H9 (cell line): ENCODE measurements at places on chromosomes 16 and 17. TPM values are rescaled to one million over a fixed set of nuclear protein-coding genes. Genes with fewer than 3 reads are reported as not detected.

DNA sequence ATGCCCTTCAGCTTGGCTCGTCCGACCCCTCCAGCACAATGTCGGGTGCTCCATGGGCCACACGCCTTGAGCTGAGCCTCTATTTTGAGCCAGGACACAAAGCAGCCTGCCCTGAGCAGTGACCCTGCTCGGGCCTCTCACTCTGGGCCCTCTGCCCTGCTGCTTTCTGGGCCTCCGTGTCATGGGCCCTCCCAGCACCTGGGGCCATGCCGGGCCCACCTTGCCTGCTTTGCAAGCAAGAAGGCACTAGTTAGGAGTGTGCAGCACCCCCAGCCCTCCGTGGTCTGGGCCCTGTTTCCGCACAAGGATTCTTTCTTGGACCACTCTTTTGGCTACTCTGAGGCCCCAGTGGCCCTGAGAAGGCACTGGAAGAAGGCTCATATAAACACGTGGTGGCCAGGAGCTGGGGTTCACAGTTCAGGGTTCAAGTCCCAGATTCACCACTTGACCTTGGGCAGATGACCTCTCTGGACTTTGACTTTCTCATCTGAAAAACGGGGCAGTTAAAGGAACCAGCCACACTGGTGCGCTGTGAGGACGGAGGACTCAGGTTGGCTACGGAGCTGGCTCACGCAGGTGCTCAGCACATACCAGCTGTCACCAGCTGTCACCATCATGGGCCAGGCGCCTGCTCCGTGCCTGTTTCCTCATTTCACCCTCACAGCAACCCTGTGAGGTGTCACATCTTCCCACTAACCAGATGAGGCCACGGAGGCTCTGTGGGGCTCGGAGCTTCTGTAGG lies 166.0 kb upstream of the GSE1 start:
- H3K4me1 ChIP-seq, result peaks cover 1% of the 10 kb centered on the region; the same call in 1 of the 2 replicates
- H3K36me3 ChIP-seq, result no peaks in the 10 kb centered on the region; the same call in 1 of the 3 replicates
- H3K27me3 ChIP-seq, result no peaks in the 10 kb centered on the region
- no peak overlapping the region for H3K27ac ChIP-seq
- no peak for DNase-seq

CLDN7 gene
- total RNA-seq, result 174 and 177 TPM in 2 replicates

DNA sequence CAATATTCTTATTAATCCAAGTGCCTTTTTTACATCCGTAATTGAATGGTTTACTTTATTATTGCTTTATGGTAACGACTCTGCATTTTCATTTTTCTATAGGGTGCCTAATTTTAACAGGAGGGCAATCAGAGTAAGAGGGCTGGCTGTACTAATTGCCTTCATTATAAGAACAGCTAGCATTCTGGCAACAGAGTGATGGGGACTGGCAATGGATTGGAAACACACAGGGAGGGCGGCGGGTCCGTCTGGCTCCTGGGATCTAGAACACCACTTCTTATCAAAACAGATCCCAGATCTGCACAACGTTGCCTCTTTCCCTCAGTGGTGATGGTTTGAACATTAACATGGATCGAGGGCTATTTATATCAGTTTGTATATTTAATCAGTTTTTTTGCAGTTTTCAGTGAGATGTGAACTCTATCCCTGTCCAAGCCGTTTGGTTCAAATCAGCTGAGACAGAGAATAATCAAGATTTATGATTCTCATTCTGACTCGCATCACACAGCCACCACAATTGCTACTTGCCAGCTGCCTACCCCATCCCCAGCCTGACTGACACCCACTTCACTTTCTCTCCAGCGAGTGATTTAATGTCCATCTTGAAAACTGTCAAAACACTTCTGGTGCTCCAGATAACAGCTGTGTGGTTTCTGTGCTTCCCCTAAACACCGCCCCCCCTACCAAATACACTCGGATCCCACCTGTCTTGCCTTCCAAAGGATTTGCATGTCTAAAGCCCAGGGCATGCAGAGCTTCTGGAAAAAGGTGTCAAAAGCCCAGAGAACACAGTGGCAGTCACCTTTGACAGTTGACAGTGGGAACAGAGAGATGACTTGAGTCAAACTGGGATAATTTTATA lies 327.9 kb downstream of the HS3ST4 start:
- H3K27me3 ChIP-seq, result no peaks in the 10 kb centered on the region
- H3K4me3 ChIP-seq, result no peak overlapping the region
- DNase-seq, result no peak
- H3K27ac ChIP-seq, result no peak overlapping the region
- no peaks in the 10 kb centered on the region for H3K4me1 ChIP-seq

IL21R gene
- total RNA-seq, result 0.07 and 0.11 TPM in 2 replicates

HBA1 gene
- 2.0 and 7.2 TPM in 2 replicates for total RNA-seq

- peak overlapping the region; percentile 39; the same call in 1 of the 2 replicates for H3K4me3 ChIP-seq
- peaks cover 14% of the 10 kb centered on the region for H3K4me1 ChIP-seq
- peaks cover 20% of the 10 kb centered on the region for H3K36me3 ChIP-seq
- DNase-seq, result peak; percentile 93
- no peaks in the 10 kb centered on the region for H3K27me3 ChIP-seq
- H3K27ac ChIP-seq, result peak overlapping the region; percentile 86
Observed at GRCh38 chr16:15970202-15970601, 20.8 kb downstream of the ABCC1 start.

ELOB gene
- total RNA-seq, result 319 and 331 TPM in 2 replicates

ATP2C2 gene
- total RNA-seq, result 2.8 and 4.0 TPM in 2 replicates

CCDC154 gene
- 1.3 and 2.0 TPM in 2 replicates for total RNA-seq

- no peaks in the 10 kb centered on the region for H3K36me3 ChIP-seq
- no peaks in the 10 kb centered on the region for H3K4me1 ChIP-seq
- no peak overlapping the region for H3K27ac ChIP-seq
- no peak for DNase-seq
Observed at GRCh38 chr16:86773354-86773715, 195.0 kb downstream of the FOXL1 start.

DNA sequence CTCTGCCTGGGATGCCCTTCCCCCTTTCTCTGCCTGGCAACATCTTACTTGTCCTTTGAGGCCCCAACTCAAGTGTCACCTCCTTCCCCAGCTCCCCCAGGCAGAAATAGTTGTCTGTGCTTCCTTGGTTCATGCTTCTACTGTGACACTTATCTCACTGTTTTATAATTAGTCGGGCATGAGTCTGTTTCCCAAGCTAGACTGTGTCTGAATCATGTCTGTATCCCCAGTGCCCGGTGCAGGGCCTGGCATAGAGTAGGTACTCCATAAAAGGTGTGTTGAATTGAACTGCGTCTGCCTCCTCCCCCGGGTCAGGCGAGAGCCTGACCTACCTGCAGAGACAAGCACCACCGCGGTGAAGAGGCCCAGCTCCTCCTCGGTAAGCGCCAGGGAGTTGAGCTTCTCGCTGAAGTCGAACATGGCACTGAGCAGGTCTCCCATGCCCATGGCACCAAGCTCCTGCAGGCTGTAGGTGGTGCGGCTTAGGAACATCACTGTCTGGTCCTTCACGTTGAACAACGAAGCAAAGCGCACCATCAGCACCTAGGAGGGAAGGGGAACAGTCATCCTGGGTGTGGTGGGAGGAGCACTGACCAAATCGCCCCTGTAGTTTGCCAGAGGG lies 6.7 kb downstream of the NR1D1 start:
- no peak overlapping the region for H3K4me3 ChIP-seq
- no peaks in the 10 kb centered on the region for H3K27me3 ChIP-seq
- H3K36me3 ChIP-seq, result peaks cover 32% of the 10 kb centered on the region
- DNase-seq, result no peak
- no peak overlapping the region for H3K27ac ChIP-seq

DNA sequence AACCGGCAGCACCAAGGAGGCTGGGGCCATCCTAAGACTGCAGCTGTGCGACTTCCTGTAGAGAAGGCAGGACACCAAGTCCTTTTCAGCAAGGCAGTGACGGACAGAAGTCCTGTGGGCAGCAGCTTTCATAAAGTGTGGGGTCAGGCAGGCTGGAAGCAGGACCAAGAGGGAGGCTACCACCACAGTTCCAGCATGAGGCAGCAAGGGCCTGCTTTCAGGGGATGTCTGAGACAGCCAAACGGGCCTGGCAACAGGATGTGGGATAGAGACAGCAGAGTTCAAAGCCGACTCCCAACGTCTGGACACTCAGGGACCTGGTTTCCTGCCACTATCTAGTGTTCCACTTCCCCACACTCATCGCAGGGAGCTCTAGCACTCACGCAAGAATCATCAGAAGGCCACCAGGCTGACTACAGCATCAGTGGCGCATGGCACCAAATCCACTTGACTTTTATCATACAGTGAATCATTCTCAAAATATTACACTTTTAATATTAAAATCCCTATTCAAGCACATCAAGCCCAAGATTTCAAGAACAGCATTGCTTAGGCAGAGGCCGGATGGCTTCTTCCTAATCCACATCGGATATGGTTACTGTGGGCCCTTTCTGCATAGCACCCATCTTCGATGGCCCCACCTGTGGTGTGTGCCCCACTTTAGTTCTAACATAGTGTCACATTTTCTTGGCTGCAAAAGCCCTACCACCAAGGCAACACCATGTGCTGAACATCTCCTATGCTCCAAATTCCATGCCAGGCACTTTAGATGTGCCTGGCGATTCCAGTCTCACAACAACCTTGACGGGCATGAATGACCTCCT lies 5.2 kb downstream of the USP7 start:
- H3K4me3 ChIP-seq, result peak overlapping the region; percentile 43; the same call in 2 of the 3 replicates
- no peak for DNase-seq
- no peak overlapping the region for H3K27ac ChIP-seq
- peaks cover 24% of the 10 kb centered on the region; the same call in 1 of the 2 replicates for H3K4me1 ChIP-seq

- H3K4me1 ChIP-seq, result no peaks in the 10 kb centered on the region
- DNase-seq, result no peak
- H3K36me3 ChIP-seq, result no peaks in the 10 kb centered on the region
- no peaks in the 10 kb centered on the region for H3K27me3 ChIP-seq
- H3K27ac ChIP-seq, result no peak overlapping the region
Observed at GRCh38 chr16:16982614-16983013, 488.1 kb downstream of the XYLT1 start.

CTU2 gene
- total RNA-seq, result 31.5 and 32.8 TPM in 2 replicates

GRCh38 chr17:15263206-15263579 lies 1.9 kb downstream of the PMP22 start:
- no peak overlapping the region for H3K27ac ChIP-seq
- H3K4me1 ChIP-seq, result no peaks in the 10 kb centered on the region
- no peak for DNase-seq
- no peaks in the 10 kb centered on the region for H3K36me3 ChIP-seq
- H3K27me3 ChIP-seq, result peaks cover 46% of the 10 kb centered on the region
- H3K4me3 ChIP-seq, result peak overlapping the region; percentile 90

GRCh38 chr17:14209215-14209614 lies 27.4 kb downstream of the CDRT15 start:
- no peak overlapping the region for H3K27ac ChIP-seq
- no peak overlapping the region for H3K4me3 ChIP-seq
- H3K36me3 ChIP-seq, result peaks cover 27% of the 10 kb centered on the region
- no peak for DNase-seq
- no peaks in the 10 kb centered on the region for H3K27me3 ChIP-seq
- H3K4me1 ChIP-seq, result no peaks in the 10 kb centered on the region

DNA sequence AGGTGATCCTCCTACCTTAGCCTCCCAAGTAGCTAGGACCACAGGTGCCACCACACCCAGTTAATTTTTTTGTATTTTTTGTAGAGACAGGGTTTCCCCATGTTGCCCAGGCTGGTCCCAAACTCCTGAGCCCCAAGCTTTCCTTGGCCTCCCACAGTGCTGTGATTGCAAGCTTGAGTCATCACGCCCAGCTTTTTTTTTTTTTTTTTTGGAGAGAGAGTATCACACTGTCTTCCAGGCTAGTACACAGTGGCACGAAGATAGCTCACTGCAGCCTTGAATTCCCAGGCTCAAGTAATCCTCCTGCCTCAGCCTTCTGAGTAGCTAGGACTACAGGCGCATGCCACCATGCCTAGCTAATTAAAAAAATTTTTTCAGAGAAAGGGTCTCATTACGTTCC lies 27.2 kb downstream of the HEATR9 start:
- no peaks in the 10 kb centered on the region for H3K27me3 ChIP-seq
- H3K36me3 ChIP-seq, result peaks cover 56% of the 10 kb centered on the region
- H3K4me1 ChIP-seq, result no peaks in the 10 kb centered on the region
- no peak for DNase-seq

DNA sequence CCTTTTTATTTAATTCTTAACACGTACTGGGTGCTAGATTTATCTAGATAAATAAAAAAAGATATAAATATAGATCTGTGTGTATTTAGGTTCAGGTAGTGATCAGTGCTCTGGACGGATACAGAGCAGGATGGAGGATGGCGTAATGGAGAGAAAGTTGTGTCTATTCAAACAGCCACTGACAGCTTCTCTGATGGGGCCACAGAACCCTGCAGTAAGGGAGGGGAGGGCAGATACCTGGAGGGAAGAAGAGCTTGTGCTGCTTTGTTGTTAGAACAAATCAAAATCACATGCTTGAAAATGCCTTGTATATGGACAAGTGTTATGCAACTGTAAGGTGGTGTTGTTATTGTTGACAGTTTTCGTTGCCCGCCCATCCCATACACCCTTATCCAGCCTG lies 170.2 kb downstream of the UTP18 start:
- no peak for DNase-seq
- no peak overlapping the region for H3K27ac ChIP-seq
- H3K4me1 ChIP-seq, result no peaks in the 10 kb centered on the region; the same call in 1 of the 2 replicates

PSMB3 gene
- total RNA-seq, result 242 and 252 TPM in 2 replicates

GRCh38 chr17:78803186-78803845 lies 21.2 kb upstream of the CYTH1 start:
- no peaks in the 10 kb centered on the region for H3K4me1 ChIP-seq
- DNase-seq, result no peak
- peaks cover 82% of the 10 kb centered on the region for H3K36me3 ChIP-seq
- no peaks in the 10 kb centered on the region for H3K27me3 ChIP-seq

KCNH6 gene
- 1.6 and 2.3 TPM in 2 replicates for total RNA-seq

SMIM22 gene
- not detected in 2 replicates for total RNA-seq

AANAT gene
- total RNA-seq, result 0.15 and 0.55 TPM in 2 replicates

DNA sequence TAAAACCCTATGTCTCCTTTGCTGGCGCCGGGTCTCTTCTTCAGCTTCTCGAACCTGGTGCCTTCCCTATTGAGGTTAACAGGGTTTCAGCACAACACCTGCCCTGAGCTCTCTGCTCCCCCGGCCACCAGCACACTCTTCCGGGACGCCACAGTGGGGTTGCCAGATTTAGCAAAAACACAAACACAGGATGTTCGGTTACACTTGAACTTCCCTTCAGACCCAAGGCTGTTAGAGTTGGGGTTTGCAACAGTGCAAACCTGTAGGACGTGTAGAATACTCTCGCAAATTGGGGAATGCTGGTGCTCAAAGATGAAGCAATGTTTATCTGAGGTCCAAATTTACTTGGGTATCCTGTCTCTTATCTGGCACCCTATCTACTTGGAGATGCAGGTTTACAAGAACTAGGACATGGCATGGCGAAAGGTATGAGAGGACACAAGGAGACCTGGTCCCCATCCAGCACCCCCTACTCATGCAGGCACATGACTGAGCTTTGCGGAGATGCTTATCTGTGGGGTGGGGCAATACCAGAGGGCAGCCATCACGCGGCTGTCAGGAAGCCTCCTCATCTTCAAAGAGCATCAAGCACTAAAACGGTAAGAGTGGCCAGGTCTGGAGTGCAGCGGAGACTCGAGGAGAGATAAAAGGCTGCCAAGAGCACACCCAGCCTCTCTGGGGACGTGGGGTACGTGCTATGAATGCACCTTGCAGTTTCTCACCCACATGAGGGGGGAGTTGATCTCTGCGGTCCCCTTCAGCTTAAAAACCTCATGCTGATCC lies 52.8 kb downstream of the SDK2 start:
- no peak overlapping the region for H3K27ac ChIP-seq
- H3K4me1 ChIP-seq, result no peaks in the 10 kb centered on the region; the same call in none of the 2 replicates
- no peaks in the 10 kb centered on the region for H3K36me3 ChIP-seq

SLC2A4 gene
- total RNA-seq, result 4.4 and 4.7 TPM in 2 replicates
